ENCODE measurements at places on chromosomes 2 and 18. TPM values are rescaled to one million over a fixed set of nuclear protein-coding genes. Genes with fewer than 3 reads are reported as not detected.

PROKR1 gene
- not detected for total RNA-seq

ALPI gene
- not detected for total RNA-seq

VAMP5 gene
- 33.8 TPM for total RNA-seq

RGPD4 gene
- total RNA-seq = 0.16 TPM

ASAP2 gene
- 37.1 TPM for total RNA-seq

PKP4 gene
- total RNA-seq = 33.3 TPM

EIF2AK3 gene
- total RNA-seq = 31.5 TPM

ASB18 gene
- total RNA-seq = not detected

CHRND gene
- not detected for total RNA-seq

C2orf66 gene
- total RNA-seq = not detected

FBXO48 gene
- total RNA-seq = 0.99 TPM

PSD4 gene
- 0.82 TPM for total RNA-seq

REG3A gene
- not detected for total RNA-seq

PTH2R gene
- total RNA-seq = 0.33 TPM

EDAR gene
- not detected for total RNA-seq

ELOA2 gene
- not detected for total RNA-seq

TNFRSF11A gene
- total RNA-seq = 0.08 TPM

C2orf81 gene
- 1.9 TPM for total RNA-seq

SALL3 gene
- total RNA-seq = not detected

RBM43 gene
- 11.9 TPM for total RNA-seq

IL1R1 gene
- 152 TPM for total RNA-seq

TSPYL6 gene
- total RNA-seq = 0.25 TPM

CCDC141 gene
- 2.7 TPM for total RNA-seq

Measured in fibroblast of the aortic adventitia (primary cell).